Activated CD4-positive, alpha-beta memory T cell treated with anti-CD3 and anti-CD28 coated beads for 36 hours (primary cell): ENCODE measurements at places on chromosomes 13 and 19. TPM values are rescaled to one million over a fixed set of nuclear protein-coding genes. Genes with fewer than 3 reads are reported as not detected.

Gene ZNF17
- 5.0 TPM for total RNA-seq

Gene PTH2
- not detected for total RNA-seq

DNA sequence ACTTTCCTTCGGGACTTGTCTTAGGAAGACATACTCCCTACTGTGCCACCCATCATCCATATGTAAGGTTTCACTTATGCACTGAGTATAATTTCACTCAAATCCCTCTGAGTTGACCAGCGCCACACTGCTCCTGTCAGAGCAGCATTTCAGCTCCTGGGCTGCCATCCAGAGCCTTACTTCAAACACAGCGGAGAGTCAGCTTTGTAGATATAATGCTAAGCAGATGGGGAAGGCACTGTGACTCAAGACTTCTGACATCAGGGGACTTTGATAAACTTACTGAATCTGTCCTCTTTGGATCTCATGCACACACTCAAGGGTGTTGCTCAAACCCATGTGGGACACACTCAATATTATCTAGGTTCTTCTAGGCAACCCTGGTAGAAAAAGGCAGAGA, 34.9 kb downstream of the DOCK9 start:
- no peak for DNase-seq

- no peak for DNase-seq
Observed at GRCh38 chr19:55493645-55494171, 5.5 kb downstream of the SSC5D start.

DNA sequence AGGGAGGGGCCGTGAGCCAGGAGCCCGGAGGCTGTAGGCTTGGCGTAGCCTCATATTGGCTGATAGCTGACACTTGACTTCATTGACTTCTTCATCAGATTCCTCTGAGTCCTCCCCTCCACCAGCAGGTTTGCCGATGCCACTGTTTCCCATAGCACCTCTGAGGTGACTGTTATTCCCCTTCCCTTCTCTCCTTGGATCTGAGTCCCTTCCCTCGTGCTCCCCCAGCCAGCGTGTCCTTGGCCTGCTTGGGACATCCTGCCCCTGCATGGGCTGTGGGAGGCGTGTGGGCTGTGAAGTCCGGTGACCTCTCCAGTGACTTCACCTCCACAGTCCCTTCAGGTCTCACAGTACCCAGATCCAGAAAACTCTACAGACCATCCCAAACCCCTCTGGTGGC, 8.8 kb downstream of the PPP1R37 start:
- no peak for DNase-seq

DNA sequence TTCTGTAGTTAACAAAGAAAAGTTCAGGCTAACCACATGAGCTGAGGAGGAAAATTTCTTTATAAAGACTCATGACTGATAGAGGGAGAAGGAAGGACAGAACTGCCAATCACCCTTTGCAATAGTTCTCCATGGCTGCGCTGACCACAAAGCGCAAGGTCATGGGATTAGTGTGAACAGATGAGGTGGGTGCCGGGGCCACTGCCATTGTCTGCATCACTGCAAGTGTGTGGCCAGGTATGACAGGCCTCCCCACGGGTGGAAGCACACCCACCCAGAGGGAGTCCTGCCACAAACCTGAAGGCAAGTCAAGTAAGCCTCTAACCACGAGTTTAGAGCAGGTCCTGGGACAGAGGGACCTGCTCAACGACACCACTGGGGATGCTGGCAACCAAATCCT, 128.1 kb downstream of the TUBA3C start:
- DNase-seq = no peak

DNA sequence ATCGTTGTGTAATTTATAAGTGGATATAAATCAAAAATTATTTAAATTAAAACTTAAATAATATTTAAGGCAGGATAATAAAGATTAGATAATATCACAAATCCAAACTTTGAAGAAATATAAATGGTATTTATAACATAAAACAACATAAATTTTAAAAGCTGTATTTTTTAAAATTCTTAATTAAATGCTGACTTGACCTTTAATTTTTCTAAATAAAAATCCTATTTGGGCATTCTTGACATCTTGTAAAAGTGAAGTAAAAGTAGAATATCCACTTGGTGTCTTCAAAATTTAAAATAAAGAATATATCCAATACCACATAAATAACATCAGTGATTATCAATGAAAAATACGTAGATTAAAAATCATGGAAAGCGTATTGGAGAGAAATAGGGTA, 87.7 kb downstream of the TNFSF13B start:
- no peak for DNase-seq
